Osteoblast (primary cell): ENCODE measurements at places on chromosomes 16 and 17. TPM values are rescaled to one million over a fixed set of nuclear protein-coding genes. Genes with fewer than 3 reads are reported as not detected.

Gene CCDC200
- total RNA-seq, result not detected in 2 replicates

Gene TBC1D3C
- total RNA-seq, result not detected in 2 replicates

Gene KRTAP16-1
- total RNA-seq, result not detected in 2 replicates

Gene KCNG4
- total RNA-seq, result not detected in 2 replicates

Gene CD300LB
- not detected in 2 replicates for total RNA-seq

Gene MT1B
- not detected in 2 replicates for total RNA-seq

Gene APOBR
- total RNA-seq, result under 0.01 TPM in 1 of 2 replicates, not detected in the other

Gene WFDC1
- total RNA-seq, result not detected in 2 replicates

Gene BEAN1
- total RNA-seq, result 0.29 and 0.36 TPM in 2 replicates

Gene SPATA22
- total RNA-seq, result 0.29 and 2.2 TPM in 2 replicates
